ENCODE measurements at places on chromosomes 7 and 10.

DNA sequence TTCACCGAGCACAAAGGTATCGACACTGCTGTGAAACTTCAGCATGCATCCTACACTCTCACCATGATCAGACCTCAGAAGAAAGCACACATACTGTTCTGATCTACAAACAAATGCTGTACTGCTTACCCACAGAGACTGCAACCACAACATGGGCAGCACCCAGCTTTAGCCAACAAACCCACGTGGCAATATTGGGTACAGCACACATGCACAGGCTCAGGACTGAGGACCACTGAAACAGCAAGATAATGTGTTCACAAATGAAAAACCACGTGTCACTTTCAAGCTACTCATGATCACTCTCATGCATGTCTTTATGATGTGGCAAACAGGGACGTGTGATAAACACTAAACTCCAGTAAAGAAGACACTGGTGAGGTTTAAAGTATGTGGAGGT lies 119.3 kb upstream of the PTN start:
- H3K27me3 ChIP-seq: no peaks in the 10 kb centered on the region
- H3K27ac ChIP-seq: peak overlapping the region; percentile 60
- DNase-seq: no peak
- no peaks in the 10 kb centered on the region for H3K36me3 ChIP-seq
- H3K4me3 ChIP-seq: no peak overlapping the region

- no peak for DNase-seq
- H3K4me1 ChIP-seq: no peaks in the 10 kb centered on the region
- peaks cover 89% of the 10 kb centered on the region for H3K27me3 ChIP-seq
- H3K36me3 ChIP-seq: no peaks in the 10 kb centered on the region
Measured at GRCh38 chr7:149762610-149763009, 10.8 kb downstream of the ZNF467 start.

DNA sequence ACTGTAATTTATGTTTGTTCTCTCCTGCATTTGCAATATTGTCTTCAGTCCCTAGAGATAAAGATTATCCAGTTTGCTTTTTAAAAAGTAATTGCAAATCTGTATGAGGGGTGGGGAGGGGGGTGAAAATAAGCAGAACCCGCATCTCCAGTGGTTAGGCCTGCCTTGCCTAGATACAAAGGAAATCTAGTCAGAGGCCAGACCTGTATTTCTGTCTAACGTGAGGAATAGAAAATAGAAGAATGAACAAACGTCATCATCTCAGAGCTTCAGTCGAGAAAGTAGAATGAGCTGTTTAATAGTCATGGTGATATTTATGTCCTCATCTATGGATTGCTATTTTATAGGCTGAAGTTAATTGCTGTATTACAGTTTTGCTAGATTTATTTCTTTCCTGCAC lies 284.2 kb downstream of the BICC1 start:
- H3K27ac ChIP-seq: no peak overlapping the region
- no peaks in the 10 kb centered on the region for H3K4me1 ChIP-seq

DNA sequence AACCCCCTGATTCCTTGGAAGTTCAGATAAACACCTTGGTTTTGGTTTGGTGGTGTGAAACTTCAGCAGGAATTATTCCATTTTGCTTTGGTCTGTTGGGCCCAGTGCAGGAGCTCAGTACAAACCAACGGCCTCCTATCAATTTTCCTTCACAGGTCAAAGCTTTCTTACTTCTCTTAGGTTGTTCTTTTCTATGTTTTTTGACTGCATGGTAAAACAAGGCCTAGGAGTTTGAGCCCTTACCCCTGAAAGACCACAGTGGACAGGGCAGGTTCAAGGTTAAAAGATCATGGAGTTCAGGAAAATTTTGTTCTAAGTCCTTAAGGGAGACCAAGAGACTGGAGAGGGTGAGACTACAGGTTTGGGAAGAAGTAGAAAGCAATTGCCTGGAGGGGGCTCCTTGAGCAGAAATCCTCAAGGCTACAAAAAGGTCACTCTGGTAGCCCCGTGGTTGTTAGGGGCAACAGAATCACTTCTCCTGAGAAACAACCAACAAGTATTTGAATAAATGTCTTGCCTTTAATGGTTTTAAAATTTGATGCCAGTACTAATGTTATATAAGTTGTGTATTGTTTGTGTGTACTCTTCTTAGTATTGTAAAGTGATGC lies 40.9 kb upstream of the FHIP2A start:
- H3K27me3 ChIP-seq: no peaks in the 10 kb centered on the region
- no peak for DNase-seq
- peaks cover 3% of the 10 kb centered on the region for H3K4me1 ChIP-seq
- H3K36me3 ChIP-seq: no peaks in the 10 kb centered on the region
- H3K4me3 ChIP-seq: no peak overlapping the region
- peak overlapping the region; percentile 58 for H3K27ac ChIP-seq

DNA sequence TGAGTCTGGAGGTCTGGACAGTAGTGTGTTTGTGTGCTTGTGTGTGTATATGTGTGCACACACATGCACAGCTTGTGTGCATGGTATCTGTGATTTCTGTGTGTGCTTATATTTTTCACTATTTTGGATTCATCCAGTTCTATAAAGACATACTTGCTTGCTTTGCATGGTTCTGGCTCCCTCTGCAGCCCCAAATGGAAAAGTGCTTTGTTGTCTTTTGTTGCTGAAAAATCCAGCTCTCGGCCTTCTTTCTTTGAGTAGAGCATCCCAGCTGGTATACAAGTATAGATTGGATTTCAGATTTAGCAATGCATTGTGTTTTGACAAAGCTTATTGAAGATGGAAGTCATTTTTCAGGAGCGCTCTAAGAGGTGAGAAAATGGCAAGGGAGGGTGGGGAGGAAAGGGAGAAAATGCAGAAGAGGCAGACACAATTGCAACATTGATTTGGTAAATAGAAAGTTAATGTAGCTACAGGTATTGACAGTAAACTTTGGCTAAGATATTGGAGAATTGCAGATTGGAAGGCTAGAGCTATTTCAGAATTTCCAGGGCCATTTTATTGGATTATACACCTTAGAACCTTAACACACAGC lies 333.9 kb downstream of the AUTS2 start:
- H3K27ac ChIP-seq: no peak overlapping the region
- H3K4me3 ChIP-seq: no peak overlapping the region

DNA sequence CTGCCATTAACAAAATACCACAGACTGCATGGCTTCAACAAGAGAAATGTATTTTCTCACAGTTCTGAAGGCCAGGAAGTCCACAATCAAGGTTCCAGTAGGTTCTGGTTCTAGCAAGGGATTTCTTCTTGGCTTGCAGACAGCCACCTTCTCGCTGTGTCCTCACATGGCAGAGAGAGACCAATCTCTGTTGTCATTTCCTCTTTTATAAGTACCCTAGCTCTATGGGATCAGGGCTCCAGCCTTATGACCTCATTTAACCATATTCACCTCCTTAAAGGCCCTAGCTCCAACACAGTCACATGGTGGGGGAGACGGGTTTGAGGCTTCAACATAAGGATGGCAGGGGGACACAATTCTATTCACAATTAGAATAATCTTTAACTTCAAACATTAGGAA lies 23.6 kb downstream of the ABI1 start:
- DNase-seq: no peak
- 0 out of 2 replicates have a peak, but pooled peaks cover 7% of the 10 kb centered on the region for H3K4me1 ChIP-seq
- H3K4me3 ChIP-seq: no peak overlapping the region
- no peak overlapping the region for H3K27ac ChIP-seq
- no peaks in the 10 kb centered on the region for H3K27me3 ChIP-seq
- no peaks in the 10 kb centered on the region for H3K36me3 ChIP-seq

DNA sequence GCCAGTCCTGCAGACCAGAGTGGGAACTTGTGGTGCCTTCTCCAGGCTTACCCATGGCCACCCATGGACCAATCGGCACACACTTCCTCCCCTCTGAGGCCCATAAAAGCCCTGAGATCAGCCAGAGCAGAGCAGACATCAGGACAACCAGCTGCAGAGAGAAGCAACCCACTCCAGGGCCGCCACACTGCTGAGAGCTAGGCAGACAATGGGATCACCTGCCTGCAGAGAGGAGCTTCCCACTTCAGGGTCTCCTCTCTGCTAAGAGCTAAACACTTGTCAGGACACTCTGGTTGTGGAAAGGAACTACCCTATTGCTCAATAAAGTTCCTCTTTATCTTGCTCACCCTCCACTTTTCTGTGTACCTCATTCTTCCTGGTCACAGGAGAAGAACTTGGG lies 34.0 kb downstream of the C7orf25 start:
- no peak overlapping the region for H3K4me3 ChIP-seq
- no peaks in the 10 kb centered on the region for H3K4me1 ChIP-seq
- H3K27me3 ChIP-seq: peaks cover 9% of the 10 kb centered on the region
- DNase-seq: no peak
- H3K36me3 ChIP-seq: no peaks in the 10 kb centered on the region

GRCh38 chr10:17836942-17837341 lies 27.8 kb downstream of the MRC1 start:
- peak overlapping the region; percentile 61 for H3K27ac ChIP-seq
- H3K27me3 ChIP-seq: no peaks in the 10 kb centered on the region
- H3K4me3 ChIP-seq: 0 out of 2 replicates have a peak overlapping the region, but pooled peaks have one; percentile 42
- no peak for DNase-seq
- peaks cover 14% of the 10 kb centered on the region for H3K4me1 ChIP-seq
- H3K36me3 ChIP-seq: no peaks in the 10 kb centered on the region

DNA sequence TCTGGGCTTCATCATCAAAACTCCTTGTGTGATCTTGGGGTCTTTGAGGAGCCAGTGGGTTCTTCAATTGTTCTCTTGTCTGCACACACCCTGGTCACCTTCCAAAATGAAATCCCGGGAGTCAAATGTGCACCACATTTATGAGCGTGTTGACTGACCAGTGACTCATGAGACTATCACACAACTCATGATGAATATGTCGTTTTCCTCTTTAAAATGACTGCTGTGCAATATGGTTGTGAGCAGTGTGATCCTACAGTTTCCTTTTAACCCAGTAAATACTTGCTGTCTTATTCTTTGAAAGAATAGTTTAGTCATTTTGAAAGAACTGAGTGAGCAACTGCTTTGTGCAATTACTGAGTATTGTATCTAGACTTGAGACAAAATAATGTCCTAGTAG lies 149.2 kb downstream of the DYNC1I1 start:
- H3K36me3 ChIP-seq: no peaks in the 10 kb centered on the region
- H3K4me1 ChIP-seq: no peaks in the 10 kb centered on the region
- no peak for DNase-seq
- no peaks in the 10 kb centered on the region for H3K27me3 ChIP-seq

GRCh38 chr10:112570585-112570984 lies 123.6 kb downstream of the VTI1A start:
- H3K4me1 ChIP-seq: no peaks in the 10 kb centered on the region
- no peaks in the 10 kb centered on the region for H3K36me3 ChIP-seq
- H3K4me3 ChIP-seq: no peak overlapping the region
- H3K27me3 ChIP-seq: no peaks in the 10 kb centered on the region

- H3K27ac ChIP-seq: no peak overlapping the region
- H3K4me3 ChIP-seq: no peak overlapping the region
Measured at GRCh38 chr7:118061386-118061785, 122.6 kb upstream of the LSM8 start.

- H3K4me3 ChIP-seq: no peak overlapping the region
- peak; percentile 20 for DNase-seq
- H3K4me1 ChIP-seq: peaks cover 11% of the 10 kb centered on the region
- H3K27me3 ChIP-seq: no peaks in the 10 kb centered on the region
Measured at GRCh38 chr10:786633-787474, 97.4 kb upstream of the DIP2C start.

- no peak for DNase-seq
- no peaks in the 10 kb centered on the region for H3K4me1 ChIP-seq
- H3K27ac ChIP-seq: no peak overlapping the region
- H3K4me3 ChIP-seq: no peak overlapping the region
Measured at GRCh38 chr10:121154846-121155245, 303.7 kb downstream of the WDR11 start.

DNA sequence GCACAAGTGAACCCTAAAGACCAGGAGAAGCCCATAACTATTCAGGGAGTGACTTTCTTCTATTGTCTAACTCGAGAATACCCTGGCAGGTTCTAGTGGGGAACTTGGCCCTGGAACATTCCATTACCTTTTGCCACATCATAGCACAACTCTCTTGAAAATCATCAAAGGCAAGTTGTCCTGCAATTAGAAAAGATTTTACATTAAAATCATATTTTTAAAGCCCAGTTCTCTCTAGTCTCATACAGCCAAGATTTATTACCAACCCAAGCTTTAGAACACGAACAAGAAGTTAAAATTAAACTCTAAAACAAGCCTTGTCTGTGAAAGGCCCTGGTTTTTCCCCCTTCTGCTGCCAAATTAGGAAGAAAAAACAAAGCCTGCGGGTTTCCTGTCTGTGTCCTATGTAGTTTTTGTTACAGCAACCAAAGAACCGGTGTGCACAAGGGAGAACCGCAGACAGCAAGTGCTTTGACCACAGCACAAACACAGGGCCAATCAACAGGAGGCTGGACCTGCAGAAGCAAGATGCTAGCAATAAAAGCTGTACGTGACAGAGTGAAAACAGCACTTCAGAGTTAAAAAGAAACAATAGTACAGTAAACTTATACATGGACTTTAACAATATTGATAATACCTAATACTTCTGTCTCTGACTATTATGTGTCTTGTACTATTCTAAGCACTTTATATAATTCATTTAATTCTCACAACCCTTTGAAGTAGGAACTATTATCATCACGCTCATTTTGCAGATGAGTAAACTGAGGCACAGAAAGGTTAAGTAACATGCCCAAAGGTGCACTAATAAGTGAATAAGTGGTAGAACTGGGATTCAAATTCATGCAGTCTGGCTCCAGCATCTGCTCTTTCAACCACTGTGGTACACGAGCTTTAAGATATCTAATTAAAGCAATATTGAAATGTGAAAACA lies 65.8 kb downstream of the STK17A start:
- DNase-seq: no peak
- H3K27ac ChIP-seq: peak overlapping the region; percentile 98
- peaks cover 23% of the 10 kb centered on the region for H3K36me3 ChIP-seq
- H3K27me3 ChIP-seq: no peaks in the 10 kb centered on the region
- no peak overlapping the region for H3K4me3 ChIP-seq

DNA sequence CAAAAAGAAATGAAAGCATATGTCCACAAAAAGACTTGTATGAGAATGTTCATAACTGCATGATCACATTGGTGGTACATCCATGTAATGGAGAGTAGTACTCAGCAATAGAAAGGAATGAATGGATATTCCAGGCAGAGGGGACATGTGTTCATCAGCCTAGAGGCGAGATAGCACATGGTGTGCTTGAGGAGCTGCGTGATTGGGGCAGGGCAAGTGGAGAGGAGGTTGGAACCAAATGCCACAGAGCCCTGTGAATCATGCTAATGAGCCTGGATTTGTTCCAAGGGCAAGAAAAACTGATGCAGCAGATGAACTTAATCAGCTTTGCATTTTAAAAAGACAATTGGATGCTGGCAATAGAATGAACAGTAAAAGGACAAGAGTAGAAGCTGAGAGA lies 73.3 kb downstream of the C10orf90 start:
- H3K27me3 ChIP-seq: no peaks in the 10 kb centered on the region
- no peak overlapping the region for H3K27ac ChIP-seq
- H3K36me3 ChIP-seq: no peaks in the 10 kb centered on the region
- H3K4me3 ChIP-seq: no peak overlapping the region

- peak overlapping the region; percentile 3 for H3K27ac ChIP-seq
- H3K36me3 ChIP-seq: no peaks in the 10 kb centered on the region
- no peak overlapping the region for H3K4me3 ChIP-seq
- H3K27me3 ChIP-seq: no peaks in the 10 kb centered on the region
Measured at GRCh38 chr7:137804836-137805235, 41.9 kb downstream of the DGKI start.
